ENCODE measurements at places on chromosomes 2 and 18.

DNA sequence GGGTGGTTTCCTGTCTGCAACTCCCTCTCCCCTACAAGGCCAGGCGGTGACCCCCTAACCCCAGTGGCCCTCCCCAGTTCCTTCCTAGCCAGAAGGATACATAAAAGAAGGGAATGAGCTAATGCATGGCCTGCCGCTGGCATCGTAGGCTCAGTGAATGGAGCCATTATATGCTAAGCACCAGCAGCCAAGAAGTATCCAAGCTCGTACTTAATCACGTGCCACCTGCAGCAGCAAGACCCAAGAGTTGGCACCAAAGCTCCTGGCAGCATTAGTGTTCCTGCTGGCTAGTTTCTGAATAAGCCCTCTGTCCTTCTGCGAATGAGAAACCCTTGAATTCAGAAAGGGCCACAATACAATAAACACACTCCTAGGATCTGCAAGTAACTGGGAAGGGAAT lies 4.3 kb downstream of the DBI start:
- DNase-seq: no peak

GRCh38 chr2:40404517-40404916 lies 47.4 kb downstream of the SLC8A1 start:
- no peak for DNase-seq

- no peak for DNase-seq
Observed at GRCh38 chr2:238358769-238359168, 38.5 kb downstream of the TRAF3IP1 start.

DNA sequence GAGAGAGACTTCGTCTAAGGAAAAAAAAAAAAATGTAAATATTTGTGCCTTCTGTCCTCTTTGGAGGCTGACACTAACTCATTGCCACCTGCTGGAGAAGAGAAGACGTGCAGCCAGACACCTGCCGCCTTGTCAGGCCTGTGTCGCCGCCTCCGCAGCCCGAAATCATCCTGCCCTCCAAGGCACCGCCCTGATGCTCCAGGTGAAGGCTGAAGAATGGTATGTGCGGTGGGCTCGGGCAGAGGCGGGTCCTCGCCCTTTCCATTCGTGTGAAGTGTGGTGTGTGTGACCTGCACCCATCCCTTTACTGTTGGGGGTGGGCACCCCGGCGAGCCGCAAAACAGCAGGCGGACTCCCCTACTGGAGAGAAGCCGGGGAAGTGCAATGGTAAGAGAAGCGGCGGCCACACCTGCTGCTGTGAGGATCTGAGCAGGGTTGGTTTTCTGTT lies 60.4 kb downstream of the FAM161A start:
- peak; percentile 60 for DNase-seq

DNA sequence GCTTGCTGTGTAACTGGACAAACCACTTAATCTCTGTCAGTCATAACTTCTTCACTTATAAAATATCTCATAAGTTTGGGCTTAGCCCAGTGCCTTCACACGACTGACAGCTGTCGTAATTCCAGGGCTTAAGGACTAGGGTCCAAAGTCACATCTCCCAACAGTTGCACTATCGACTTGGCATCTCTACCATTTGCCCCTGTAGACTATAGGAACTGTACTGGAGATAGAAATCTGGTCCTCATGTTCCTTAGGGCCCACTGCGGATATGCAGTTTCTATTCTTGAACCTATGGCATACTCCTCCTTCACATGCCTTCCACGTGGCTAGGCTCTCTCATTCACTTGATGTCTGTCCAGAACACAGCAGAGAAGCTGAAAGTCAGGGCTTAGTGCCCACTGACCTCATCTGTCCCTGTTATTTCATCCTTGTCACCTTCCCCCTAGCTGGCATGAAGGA lies 2.7 kb downstream of the ABHD1 start:
- DNase-seq: no peak

DNA sequence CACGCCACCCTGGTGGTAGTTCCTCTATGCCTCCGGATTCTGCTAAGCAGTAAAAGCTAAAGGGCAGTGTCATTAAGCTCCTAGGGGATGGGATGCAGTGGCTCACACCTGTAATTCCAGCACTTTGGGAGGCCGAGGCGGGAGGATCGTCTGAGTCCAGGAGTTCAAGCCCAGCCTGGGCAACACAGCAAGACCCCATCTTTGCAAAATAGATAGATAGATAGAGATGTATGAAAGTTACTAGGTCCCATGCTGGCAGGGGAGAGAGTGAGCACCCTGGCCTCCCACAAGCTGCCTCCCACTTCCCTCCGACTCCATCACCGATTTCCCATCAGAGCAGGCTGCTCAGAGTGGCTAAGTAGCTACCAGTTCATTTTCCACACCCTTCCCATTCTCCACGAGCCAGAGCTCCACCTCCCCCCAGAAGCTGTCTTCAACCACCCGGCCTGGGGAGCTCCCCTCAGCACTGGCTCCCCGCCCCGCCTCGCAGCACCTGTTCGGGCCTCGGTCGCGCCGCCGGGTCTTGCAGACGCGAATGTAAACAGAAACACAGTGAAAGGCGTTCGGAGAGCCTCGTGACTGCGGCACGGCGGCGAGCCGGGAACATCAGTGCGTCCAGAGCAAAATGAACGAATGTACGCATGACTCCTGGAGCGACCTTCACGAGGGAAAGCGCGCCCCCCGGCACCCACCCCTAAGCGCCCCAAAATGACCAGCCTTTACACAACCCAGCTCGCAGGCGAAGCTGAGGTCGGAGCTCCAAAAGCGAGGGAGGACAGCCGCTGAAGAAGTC lies 598 bp upstream of the CEP68 start:
- peak; percentile 44 for DNase-seq

GRCh38 chr2:229856413-229856812 lies 65.4 kb downstream of the TRIP12 start:
- DNase-seq: no peak

DNA sequence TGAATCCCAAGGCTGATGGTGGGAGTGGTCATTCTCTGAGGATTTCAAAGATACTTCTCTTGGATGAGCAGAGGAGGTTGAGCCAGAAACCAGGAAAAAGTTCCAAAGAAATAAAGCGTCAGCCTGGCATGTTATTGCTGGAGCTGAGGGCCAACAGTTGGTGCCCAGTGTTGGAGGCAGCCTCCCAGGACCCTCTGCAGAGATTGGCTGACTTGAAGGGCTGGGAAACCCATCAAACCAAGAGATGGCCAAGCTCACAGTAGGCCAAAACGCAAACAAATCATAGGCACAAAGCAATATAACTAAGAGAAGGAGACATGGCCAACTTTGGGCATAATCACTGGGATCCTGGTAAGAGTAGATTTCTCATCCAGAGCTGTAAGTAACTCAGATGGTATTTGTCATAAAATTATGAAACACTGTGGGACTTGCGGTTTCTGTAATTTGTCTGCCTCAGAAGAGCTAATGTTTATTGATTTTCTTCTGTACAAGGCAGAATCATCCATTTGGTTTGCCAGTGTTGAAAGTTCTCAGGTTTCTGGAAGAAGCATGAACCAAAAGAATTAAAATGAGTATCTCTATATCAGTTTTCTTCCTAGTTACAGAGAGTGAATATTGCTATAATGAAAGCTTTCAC lies 108.3 kb downstream of the ATL2 start:
- DNase-seq: no peak

GRCh38 chr18:80183273-80184050 lies 63.9 kb downstream of the PARD6G start:
- no peak for DNase-seq

- no peak for DNase-seq
Observed at GRCh38 chr2:27029051-27029450, 3.7 kb upstream of the TMEM214 start.

DNA sequence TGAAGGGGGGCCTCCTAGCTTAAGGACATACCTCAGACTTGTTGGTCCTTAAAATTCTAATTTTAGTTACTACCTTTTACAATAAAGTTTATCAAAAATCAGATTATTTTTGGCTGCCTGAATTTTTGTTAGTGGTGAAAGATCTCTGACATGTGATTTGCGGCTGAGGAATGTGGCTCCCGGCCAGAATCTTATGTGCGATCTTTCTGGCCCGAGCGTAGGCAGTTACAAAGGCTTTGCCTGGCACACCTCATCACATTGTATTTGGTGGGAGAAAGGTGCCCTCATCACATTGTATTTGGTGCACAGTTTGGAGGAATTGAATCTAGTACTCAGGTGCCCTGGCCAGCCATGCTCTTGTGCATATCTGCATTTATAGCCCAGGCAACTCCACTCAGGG lies 289.1 kb downstream of the GULP1 start:
- DNase-seq: no peak

All from activated T-cell treated with anti-CD3 and anti-CD28 coated beads for 24 hours (primary cell).